ENCODE measurements at places on chromosomes 7 and 10. TPM values are rescaled to one million over a fixed set of nuclear protein-coding genes. Genes with fewer than 3 reads are reported as not detected.

Gene TYSND1
- 10.1 TPM for total RNA-seq

Gene PILRB
- 36.8 TPM for total RNA-seq

Gene VWDE
- not detected for total RNA-seq

Gene TMEM176B
- not detected for total RNA-seq

Gene MEST
- 15.3 TPM for total RNA-seq

Gene ATOH7
- total RNA-seq: not detected

Gene PNLIPRP1
- not detected for total RNA-seq

Gene TEX47
- total RNA-seq: not detected

Gene CYP26C1
- 1.1 TPM for total RNA-seq
